ENCODE measurements at places on chromosomes 1 and 21. TPM values are rescaled to one million over a fixed set of nuclear protein-coding genes. Genes with fewer than 3 reads are reported as not detected.

DNA sequence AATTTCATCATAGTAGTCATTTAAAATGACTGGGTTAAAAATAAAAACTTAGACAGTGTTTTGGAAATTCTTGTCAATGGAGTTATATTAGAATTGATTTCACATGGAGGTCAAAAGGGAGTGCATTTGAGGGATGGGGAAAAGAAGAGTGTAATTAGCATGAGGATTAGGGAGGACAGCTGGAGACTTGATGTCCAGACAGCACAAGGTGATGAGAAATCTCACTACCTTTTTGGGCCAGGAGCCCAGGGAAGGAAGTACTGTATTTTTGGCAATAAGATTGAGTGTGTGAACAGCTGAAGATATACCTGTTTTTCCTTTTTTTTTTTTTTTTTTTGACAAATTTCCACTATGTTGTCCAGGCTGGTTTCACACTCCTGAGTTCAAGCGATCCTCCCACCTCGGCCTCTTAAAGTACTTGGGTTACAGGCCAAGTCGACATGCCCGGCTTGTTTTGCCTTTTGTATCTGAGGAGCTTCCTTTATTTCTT is 163.6 kb downstream of the PAPPA2 start:
- H3K27ac ChIP-seq, result no peak overlapping the region
- H3K27me3 ChIP-seq, result no peaks in the 10 kb centered on the region
- no peaks in the 10 kb centered on the region for H3K36me3 ChIP-seq
- H3K4me3 ChIP-seq, result no peak overlapping the region
- no peak for DNase-seq

Gene SPRR2B
- not detected for total RNA-seq

- H3K4me1 ChIP-seq, result no peaks in the 10 kb centered on the region
- DNase-seq, result no peak
- H3K27ac ChIP-seq, result no peak overlapping the region
- H3K36me3 ChIP-seq, result no peaks in the 10 kb centered on the region
- no peak overlapping the region for H3K4me3 ChIP-seq
Measured at GRCh38 chr1:175095978-175096607, 28.5 kb downstream of the TNN start.

- H3K4me3 ChIP-seq, result no peak overlapping the region
- no peak overlapping the region for H3K27ac ChIP-seq
- no peaks in the 10 kb centered on the region for H3K4me1 ChIP-seq
- H3K27me3 ChIP-seq, result no peaks in the 10 kb centered on the region
- no peaks in the 10 kb centered on the region for H3K36me3 ChIP-seq
Measured at GRCh38 chr1:48555271-48555670, 83.3 kb upstream of the SPATA6 start.

Gene HSD11B1
- total RNA-seq, result not detected

DNA sequence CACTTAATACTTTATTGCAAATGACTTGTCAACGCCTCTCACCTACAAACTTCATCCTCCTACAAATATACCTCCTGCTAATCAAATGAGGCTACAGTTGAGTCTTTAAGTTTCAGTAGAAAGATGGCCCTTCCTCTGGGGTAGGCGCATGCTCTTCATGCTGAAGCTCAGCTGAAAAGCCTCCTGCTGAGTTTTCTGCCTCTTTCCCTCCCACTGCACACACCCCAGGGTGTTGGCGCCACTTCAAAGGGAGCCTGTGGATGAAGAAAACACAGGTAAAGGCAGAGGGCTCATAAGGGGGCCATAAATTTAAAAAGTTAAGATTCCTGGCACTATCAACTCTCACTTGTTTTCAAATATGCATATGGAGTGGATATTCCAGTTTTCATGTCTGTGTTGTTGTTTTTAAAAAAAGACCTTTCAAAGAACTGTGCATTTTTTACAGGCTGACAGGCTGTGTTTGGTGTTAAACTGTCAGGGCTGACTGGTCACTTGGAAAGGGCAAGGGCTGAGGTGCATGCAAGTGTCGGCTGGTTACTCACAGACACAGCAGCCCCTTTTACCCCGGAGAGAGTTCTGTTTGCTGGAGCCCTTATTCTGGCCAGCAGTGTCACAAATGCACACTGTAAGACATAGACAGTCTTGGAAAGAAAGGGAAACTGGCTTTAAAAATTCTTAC is 42.9 kb upstream of the LGALS8 start:
- no peaks in the 10 kb centered on the region for H3K36me3 ChIP-seq
- no peaks in the 10 kb centered on the region for H3K27me3 ChIP-seq
- no peak overlapping the region for H3K4me3 ChIP-seq
- no peak for DNase-seq

DNA sequence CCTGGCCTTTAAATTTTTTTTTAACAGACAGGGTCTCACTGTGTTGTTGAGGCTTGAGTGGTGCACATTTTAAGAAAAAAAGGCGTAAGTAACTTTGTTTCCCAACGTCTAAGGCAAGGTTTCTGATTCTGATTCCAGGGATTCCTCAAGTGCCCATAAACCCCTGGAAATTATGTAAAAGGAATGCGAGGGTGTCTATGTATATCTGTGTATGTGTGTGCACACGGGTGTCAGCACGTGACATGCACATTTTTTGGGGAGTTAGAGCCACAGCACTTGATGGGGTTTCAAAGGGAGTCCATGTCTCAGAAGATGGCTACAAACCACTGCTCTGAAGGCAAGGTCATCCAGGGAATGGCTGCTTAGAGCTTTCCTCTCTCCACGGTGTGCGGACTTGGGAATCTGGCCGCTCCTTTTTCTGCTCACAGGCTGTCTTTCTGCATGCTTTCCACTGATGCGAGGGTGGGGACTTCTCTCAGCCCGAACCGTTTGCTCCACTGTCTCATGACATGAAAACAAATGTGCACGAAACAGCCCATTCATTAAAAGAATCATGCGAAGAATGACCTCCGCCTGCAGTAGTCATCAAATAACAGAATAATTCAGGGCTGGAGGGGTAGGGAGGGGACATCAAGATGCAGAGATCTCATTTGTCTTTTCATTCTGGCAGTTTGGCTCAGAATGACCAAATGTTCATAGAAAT is 18.7 kb upstream of the RERE start:
- no peaks in the 10 kb centered on the region for H3K4me1 ChIP-seq
- no peak for DNase-seq

DNA sequence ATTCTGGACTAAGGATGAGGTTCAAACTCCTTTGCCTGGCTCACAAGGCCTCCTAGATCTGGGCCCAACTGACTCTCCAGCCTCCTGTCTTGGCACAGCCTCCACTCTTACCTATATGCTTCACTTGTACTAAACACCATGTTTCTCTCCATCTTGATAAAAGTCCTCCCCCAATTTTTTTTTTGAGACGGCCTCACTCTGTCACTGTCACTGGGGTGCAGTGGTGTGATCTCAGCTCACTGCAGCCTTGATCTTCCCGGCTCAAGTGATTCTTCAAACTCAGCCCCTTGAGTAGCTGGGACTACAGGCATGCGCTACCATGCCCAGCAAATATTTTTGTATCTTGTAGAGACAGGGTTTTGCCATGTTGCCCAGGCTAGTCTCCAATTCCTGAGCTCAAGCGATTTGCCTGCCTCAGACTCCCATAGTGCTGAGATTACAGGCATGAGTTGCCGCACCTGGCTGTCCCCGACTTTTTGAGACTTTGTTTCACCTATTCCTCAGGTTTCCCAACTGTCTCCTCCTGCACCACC is 39.7 kb downstream of the CD34 start:
- H3K4me3 ChIP-seq, result no peak overlapping the region
- no peak for DNase-seq
- peaks cover 12% of the 10 kb centered on the region for H3K4me1 ChIP-seq

Gene LGR6
- total RNA-seq, result not detected

Gene WRAP73
- total RNA-seq, result 23.0 TPM

DNA sequence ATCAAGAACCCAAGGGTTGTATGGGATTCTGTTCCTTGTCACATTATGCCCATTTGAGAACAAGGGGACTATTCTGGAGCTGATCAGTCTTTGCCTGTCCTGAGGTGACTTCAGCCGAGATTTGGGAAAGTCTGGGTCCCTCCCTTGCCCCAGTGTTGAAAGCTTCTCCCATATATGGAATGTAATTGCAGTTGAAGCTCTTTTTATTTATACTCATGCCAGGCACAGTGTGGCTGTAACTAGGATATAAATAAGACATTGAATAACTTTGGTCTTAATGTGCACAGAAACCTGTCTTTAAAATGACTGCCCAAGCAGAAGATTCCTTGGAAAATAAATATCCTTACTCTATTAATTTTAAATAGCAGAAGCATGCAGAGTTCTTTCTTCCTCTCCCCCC is 15.2 kb downstream of the AKNAD1 start:
- peaks cover 10% of the 10 kb centered on the region for H3K27me3 ChIP-seq
- H3K4me1 ChIP-seq, result no peaks in the 10 kb centered on the region
- H3K27ac ChIP-seq, result no peak overlapping the region
- H3K36me3 ChIP-seq, result no peaks in the 10 kb centered on the region

GRCh38 chr1:86502721-86503405 is 34.1 kb downstream of the CLCA1 start:
- H3K27ac ChIP-seq, result no peak overlapping the region
- no peak overlapping the region for H3K4me3 ChIP-seq
- H3K36me3 ChIP-seq, result no peaks in the 10 kb centered on the region

- H3K4me1 ChIP-seq, result no peaks in the 10 kb centered on the region
- no peaks in the 10 kb centered on the region for H3K27me3 ChIP-seq
- DNase-seq, result peak; percentile 48
- no peak overlapping the region for H3K27ac ChIP-seq
- no peaks in the 10 kb centered on the region for H3K36me3 ChIP-seq
- H3K4me3 ChIP-seq, result no peak overlapping the region
Measured at GRCh38 chr1:31663622-31664452, 19.2 kb upstream of the PEF1 start.

Gene RPF1
- total RNA-seq, result 34.3 TPM

DNA sequence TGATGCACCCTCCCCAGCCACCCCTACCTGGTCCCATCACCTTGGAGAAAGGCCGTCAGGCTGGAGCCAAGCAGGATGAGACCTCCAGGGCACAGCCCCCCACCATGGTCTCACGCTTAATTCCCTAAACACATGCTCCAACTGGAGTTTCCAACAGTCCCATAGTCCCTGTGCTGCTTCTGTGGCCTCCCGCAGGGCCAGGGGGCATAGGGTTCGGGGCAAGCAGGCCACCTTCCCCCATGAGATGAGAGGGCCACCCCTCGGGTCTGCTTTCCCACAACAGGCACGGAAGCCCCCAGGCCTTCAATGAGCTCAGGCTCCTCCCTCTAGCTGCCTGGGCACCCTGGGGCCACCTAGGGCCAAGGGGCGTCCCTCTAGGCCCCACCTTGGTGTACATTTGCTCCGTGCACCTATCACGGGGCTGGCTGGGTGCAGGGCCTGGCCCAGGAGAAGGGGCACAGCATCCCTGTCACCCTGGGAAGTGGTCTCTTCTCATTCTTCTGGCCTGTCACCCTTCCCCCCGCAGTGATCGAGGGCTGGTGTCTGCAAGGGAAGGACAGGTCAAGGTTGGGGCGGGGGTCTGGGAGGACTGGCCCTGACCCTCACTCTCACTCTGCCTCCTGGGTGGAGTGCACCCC is 42.4 kb downstream of the TRIM11 start:
- no peak for DNase-seq
- H3K4me1 ChIP-seq, result no peaks in the 10 kb centered on the region
- H3K27ac ChIP-seq, result no peak overlapping the region
- H3K36me3 ChIP-seq, result no peaks in the 10 kb centered on the region
- no peak overlapping the region for H3K4me3 ChIP-seq

- H3K4me3 ChIP-seq, result no peak overlapping the region
- H3K27me3 ChIP-seq, result no peaks in the 10 kb centered on the region
- H3K4me1 ChIP-seq, result peaks cover 14% of the 10 kb centered on the region
- no peak for DNase-seq
- H3K36me3 ChIP-seq, result peaks cover 27% of the 10 kb centered on the region
Measured at GRCh38 chr1:109624201-109625010, 4.8 kb downstream of the AMPD2 start.

- no peak overlapping the region for H3K27ac ChIP-seq
- no peaks in the 10 kb centered on the region for H3K4me1 ChIP-seq
- DNase-seq, result no peak
- peaks cover 7% of the 10 kb centered on the region for H3K27me3 ChIP-seq
- H3K4me3 ChIP-seq, result no peak overlapping the region
- no peaks in the 10 kb centered on the region for H3K36me3 ChIP-seq
Measured at GRCh38 chr1:10701145-10701544, 95.3 kb downstream of the CASZ1 start.

Gene OR6N1
- not detected for total RNA-seq

DNA sequence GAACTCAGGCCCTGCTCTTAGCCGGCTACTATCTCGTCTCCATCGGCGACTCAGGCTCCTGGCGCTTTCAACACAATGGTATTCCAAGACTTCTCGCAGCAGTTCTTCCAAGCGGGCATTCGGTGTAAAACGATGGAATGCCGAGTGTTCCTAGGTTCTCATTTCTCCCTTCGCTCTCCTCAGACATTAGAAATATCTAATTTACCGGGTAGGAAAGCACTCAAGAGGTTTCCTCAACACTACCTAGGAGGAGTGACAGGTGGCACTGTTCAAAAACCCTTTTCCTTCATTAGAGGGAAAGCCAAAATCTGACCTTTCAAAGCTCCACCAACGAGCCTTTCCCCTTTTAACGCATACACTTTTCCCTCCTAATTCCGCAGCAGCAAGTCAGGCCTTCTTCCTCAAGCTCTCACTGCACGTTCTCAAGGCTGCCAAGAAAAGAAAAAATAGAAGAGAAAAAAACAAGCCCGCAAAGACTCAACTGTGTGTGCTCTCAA is 601 bp downstream of the UBE2G2 start:
- peaks cover 6% of the 10 kb centered on the region for H3K36me3 ChIP-seq
- peaks cover 20% of the 10 kb centered on the region for H3K4me1 ChIP-seq
- H3K27ac ChIP-seq, result peak overlapping the region; percentile 54
- DNase-seq, result peak; percentile 39
- H3K4me3 ChIP-seq, result peak overlapping the region; percentile 94

DNA sequence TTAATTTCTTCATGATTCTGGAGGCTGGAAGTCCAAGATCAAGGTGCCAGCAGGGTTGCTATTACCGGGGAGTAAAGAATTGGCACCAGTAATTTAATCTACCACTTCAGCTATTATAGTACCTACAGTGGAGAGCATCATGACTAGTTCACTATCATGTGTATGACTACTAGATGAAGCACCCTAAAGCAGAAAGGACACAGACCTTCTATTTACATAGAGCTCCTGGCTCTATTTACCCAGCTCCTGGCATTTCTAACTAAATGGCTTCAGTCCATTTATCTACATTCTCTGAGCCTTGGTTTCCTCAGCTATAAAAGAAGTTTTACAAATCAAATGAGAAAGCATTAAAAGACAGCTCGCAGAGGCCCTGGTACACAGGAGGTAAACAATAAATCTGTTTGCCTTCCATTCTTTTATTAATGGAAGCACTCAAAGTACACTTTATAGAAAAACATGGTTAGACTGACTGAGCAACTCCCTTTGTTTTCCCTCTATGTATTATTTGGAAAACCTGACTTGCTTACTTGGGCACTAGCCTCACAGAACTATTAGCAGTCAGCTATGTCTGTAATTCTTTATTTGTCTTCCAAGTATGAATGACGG is 203.0 kb downstream of the SLC35F3 start:
- H3K4me3 ChIP-seq, result no peak overlapping the region
- DNase-seq, result no peak
- H3K27me3 ChIP-seq, result no peaks in the 10 kb centered on the region
- H3K36me3 ChIP-seq, result no peaks in the 10 kb centered on the region

Gene TRPM2
- not detected for total RNA-seq
